Myocyte (in vitro differentiated cells): ENCODE measurements at places on chromosomes 13 and 19.

DNA sequence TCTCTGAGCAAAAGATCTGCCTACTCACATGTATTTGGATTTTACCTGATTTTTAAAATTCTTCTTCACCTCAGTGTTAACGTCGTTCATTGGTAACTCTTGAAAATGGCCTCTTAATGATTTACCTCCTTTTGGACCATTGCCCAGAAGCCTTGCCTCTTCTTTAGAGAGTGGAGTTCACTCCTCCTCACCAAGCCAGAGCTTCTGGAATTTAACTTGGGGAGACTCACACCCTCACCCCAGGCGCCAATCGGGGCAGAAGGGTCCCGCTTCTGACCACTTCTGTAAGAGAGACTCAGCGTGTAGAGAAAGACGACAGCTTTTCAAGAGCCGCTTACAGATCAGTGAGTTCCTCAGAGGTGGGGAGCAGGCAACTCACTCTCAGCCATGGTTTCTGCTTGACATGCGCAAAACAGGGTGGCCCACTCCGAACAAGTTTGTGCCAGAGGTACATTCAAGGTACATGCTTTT is 2.7 kb downstream of the PNMA8C start:
- DNase-seq: no peak

GRCh38 chr19:50362656-50363424 is 2.6 kb downstream of the NAPSA start:
- no peak for DNase-seq

- DNase-seq: no peak
Observed at GRCh38 chr19:12873891-12874745, 7.1 kb downstream of the DNASE2 start.

DNA sequence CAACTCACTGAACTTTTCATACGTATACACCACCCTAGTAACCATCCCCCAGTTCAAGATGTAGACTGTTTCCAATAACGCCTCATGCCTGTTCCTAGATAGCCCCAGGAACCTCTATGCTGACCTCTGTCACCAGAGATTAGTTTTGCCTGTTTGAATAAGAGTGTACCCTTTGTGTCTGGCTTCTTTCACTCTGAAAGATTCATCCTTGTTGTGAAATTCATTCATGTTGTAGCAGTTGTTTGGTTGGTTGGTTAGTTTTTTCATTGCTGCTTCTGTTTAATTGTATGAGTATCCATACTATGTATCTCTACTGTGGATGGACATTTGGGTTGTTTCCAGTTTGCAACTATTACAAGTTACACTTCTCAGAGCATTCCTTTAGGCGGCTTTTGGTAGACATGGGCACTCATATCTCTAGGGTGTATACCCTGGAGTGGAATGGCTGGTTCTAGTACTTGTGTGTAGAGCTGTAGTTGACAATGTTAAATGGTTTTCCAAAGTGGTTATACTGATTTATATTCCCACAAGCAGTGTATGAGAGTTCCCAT is 1.6 kb downstream of the RNASEH2B start:
- DNase-seq: no peak

DNA sequence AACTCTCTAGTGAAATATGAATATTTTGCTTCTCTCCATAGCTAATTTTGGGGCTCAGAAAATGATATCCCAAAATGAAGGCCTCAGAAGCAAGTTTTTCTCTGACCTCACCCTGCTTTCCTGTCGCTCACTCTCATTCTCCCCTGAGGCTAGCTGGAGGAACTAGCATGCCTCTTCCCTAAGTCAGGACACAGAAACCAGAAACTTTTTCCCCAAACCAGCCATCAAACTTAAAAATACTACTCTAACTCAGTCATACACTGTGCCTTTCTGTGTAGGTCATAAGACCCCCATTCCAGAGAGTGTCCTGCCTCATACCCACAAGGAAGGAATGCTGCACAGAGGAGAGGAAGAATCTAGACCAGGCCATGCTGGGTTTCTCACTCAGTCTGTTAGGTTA is 329.6 kb downstream of the PCDH20 start:
- DNase-seq: no peak

- no peak for DNase-seq
Observed at GRCh38 chr19:7862413-7862951, 11.7 kb downstream of the PRR36 start.

GRCh38 chr13:96982672-96983071 is 11.6 kb downstream of the OXGR1 start:
- no peak for DNase-seq

- DNase-seq: no peak
Observed at GRCh38 chr13:94431987-94432386, 47.5 kb downstream of the DCT start.

GRCh38 chr19:1264801-1265614 is 4.1 kb upstream of the CIRBP start:
- DNase-seq: peak; percentile 96

GRCh38 chr13:112674412-112675365 is 15.1 kb upstream of the ATP11A start:
- no peak for DNase-seq

DNA sequence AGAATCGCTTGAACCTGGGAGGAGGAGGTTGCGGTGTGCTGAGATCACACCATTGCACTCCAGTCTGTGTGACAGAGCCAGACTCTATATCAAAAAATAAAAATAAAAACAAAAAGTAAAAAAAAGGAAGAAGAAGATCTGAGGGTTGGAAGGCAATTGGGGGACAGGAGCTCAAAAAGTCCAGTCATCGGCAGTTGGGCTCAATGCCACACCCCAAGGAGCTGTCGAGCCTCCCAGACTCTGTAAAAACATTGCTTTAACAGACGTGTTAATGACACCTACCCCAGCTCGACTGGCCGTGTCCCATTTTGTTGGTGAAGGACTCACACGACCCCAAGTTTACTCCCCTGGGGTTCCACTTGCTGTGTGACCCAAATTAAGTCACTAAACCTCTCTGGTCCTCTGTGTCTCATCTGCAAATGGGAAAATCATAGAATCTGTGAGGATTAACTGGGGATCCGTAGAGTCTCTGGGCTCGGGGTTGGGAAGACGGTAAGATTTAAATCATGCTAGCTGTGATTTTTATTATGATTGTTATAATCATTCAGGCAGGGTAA is 7.0 kb downstream of the GNA15 start:
- no peak for DNase-seq

DNA sequence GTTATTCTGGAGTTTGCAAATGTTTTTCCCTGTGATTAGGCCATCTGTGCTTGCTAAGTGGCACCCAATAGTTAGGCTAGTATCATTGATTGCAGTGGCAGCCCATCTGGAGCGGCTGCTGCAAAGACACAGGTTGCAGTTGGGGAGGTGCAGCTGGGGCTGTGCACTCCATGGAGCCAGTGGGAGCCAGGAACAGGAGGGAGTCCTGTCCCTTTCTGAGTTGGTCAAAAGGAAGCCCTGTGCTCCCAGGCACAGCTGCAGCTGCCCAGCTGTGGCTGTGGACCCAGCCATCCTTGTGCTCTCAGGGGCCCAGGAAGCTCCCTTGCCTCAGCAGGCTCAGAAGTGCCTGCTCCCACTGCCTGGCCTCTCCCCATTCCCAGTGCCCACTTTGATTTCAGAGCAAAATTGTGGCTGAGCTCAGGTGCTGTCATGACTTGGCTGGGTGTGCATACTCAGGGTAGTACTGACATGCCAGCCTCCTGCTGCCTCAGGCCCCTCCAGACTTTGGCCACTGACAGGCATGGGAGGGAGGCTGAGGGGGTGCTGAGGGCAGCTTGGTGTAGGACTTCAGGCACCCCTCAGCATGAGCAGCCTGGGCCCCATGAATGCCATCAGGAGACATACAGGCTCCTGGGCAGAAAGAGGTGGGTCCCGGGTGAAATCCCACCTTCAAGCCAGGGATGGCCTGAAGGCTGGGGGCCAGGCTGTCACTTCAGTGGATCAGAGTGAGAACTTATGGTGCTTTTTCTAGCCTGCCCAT is 270.6 kb downstream of the PCDH20 start:
- no peak for DNase-seq

DNA sequence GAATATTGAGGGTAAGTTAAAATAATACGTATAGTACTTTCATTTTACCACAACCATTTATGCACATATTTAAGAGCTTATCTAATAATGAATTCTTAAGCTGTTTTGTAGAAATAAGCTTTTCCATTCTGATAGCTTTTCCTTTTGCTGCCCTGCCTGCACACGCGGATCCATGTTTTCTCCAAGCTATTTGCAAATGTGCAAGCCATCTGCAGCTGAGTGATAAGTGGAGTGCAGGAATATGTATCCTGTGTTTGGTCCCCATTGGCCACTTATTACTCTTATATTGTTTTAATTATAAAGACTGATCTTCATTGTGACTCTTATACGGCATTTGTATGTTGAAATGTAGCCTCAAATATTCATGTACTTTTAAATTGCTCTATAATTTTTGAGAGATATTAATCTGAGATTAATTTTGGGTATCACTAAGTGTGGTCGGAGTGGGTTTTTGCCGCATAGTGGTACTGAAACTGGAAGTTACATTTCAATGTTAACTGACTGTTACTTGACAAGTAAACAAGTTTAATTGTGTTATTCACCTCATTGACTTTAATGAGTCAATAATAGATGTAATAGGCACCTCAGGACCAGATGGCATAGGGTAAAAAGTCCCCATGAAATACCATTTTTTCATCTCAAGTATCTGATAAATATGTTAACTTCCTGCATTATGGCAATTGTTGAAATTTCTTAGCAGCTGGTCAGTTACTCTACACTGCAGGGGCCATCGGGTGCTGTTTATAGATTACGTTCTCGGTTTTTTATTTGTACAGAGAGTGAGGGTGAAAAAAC is 1567.4 kb downstream of the EFNB2 start:
- no peak for DNase-seq

DNA sequence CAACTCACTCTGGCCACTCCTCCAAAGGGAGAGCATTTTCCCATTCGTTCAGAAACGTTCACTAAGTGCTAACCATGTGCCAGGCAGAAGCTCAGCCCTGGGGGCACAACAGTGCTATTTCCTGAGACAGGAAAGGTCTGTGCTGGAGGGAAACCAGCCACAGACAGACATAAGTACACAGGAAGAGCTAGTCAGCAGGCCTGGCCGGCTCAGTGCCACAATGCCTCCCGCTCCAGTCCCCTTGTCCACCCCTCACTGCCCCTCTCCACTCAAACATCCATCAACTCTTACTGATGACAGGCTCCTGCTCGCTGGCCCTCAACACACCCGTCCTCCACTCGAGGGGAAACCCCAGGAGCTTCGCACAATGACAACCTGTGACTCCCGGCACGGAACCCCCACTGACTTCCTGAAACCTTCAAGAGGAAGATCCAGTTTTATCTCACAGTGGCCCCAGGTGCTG is 11.3 kb upstream of the PLA2G4C start:
- no peak for DNase-seq

DNA sequence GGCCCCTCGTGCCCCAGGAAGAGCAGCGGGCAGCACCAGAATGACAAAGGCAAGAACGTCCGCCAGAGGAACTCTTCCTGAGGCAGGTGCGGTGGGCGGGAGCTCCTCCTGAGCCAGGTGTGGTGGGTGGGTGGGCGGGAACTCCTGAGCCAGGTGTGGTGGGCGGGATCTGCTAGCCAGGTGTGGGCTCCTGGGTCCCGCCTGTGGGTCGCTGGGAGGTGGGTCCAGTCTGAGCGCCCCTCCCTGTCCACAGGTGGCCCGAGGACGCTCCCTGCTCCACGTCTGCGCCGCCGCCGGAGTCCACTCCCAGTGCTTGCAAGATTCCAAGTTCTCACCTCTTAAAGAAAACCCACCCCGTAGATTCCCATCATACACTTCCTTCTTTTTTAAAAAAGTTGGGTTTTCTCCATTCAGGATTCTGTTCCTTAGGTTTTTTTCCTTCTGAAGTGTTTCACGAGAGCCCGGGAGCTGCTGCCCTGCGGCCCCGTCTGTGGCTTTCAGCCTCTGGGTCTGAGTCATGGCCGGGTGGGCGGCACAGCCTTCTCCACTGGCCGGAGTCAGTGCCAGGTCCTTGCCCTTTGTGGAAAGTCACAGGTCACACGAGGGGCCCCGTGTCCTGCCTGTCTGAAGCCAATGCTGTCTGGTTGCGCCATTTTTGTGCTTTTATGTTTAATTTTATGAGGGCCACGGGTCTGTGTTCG is 7.0 kb upstream of the HCN2 start:
- peak; percentile 59 for DNase-seq
